ENCODE measurements at places on chromosomes 2 and 18. TPM values are rescaled to one million over a fixed set of nuclear protein-coding genes. Genes with fewer than 3 reads are reported as not detected.

Gene ORC4
- 33.9 TPM for total RNA-seq

Gene PLGLB1
- total RNA-seq, result 1.5 TPM

Gene RAD51AP2
- total RNA-seq, result not detected

Gene UGT1A5
- not detected for total RNA-seq

Gene UPP2
- total RNA-seq, result not detected

Gene CPO
- total RNA-seq, result not detected

Gene CCDC150
- 0.75 TPM for total RNA-seq

Gene CPS1
- total RNA-seq, result 0.67 TPM

Gene COL4A3
- total RNA-seq, result not detected

Gene M1AP
- not detected for total RNA-seq

GRCh38 chr18:52339891-52340371 lies at the start of gene DCC:
TSS of gene DCC (plus strand) at chr18:52340197. CDS start at chr18:52340788, 591 bp downstream.
- no peak for DNase-seq

- no peak for DNase-seq
Observed at GRCh38 chr2:76572981-76573380, 862.3 kb upstream of the GCFC2 start.

DNA sequence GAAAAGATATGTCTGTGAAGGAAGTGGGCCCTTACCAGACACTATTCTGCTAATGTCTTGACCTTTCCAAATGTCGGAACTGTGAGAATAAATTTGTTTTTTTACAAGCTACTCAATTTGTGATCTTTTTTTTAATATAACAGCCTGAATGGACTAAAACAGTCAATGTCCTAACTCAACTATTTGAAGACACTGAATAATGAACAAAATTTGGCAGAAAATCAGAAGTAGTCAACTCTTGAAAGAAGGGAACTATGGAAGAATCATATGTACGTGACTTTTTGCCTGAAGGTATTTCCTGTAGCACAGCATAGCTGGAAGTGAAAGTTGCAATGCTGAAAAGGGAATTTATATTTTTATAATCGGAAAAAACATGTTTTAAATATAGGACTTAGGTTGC lies 351.8 kb upstream of the TFPI start:
- no peak for DNase-seq

GRCh38 chr2:54429811-54430551 lies 26.1 kb upstream of the SPTBN1 start:
- no peak for DNase-seq

DNA sequence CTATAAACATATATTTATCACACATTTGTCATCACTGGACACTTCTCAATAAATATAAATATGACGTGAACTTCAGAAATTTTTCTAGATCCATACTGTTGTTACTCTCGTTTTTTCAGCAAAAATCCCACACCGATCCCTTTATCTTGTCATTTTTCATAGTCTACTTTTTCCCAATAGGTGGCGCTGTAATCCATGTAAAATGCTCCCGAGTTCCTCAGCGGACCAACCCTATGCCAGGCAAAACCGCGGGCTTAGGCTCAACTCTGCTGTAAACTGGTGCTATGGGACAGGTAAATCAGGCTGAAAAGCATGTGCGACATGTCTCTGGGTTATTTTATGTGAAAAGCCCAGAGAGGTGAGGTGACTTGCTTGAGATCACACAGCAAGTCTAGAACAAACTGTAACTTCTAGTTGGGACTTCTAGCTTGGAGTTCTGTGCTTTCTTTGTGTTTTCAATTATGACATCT lies 104.0 kb downstream of the COBLL1 start:
- DNase-seq, result peak; percentile 3

- no peak for DNase-seq
Observed at GRCh38 chr2:10575609-10576280, 114.0 kb downstream of the NOL10 start.

DNA sequence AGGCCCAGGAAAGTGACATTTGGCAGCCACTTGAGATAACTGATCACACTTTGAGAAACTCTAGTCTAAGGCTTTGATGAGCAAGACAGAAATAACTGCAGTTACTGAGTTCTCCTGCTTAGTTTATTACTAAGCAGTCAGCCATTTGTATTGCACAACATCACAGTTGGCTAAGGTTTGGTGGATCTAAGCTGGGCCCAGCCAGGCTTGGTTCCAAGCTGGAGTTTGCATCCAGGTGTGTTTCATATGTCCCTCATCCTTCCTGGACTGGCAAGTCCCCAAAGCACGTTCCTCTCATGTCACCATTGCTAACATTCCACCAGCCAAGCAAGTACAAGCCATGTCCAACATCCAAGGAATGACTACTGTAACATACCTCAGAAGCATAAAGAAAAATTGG lies 71.3 kb upstream of the ZNF532 start:
- DNase-seq, result no peak

- DNase-seq, result no peak
Observed at GRCh38 chr2:167748536-167748935, 498.9 kb downstream of the STK39 start.

- no peak for DNase-seq
Observed at GRCh38 chr18:9708057-9708433, at the start of gene RAB31. TSS of gene RAB31 (plus strand) at chr18:9708301. CDS start at chr18:9708406, 105 bp downstream.

DNA sequence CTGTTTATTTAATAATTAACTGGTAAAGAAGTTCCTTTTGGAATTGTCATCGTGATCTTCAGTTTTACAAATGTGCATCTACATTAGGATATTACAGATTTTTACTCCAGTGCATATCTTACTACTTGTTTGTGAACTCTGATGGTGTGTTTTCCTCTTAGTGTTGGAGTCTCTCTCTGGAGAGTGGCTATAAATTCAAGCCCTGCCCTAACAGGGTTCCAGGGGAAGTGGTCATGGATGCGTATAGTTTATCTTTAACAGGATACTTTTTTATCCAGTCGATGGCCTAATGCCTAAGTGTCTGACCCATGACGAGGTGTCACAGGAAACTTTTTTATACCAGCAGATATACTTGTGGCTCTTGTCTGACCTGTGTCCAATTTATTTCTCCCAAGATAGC lies 75.4 kb downstream of the CHN1 start:
- DNase-seq, result no peak

- DNase-seq, result no peak
Observed at GRCh38 chr2:178700136-178700535, 107.1 kb downstream of the TTN start.

- peak; percentile 2 for DNase-seq
Observed at GRCh38 chr2:144824306-144825080, 304.6 kb upstream of the ZEB2 start.

- no peak for DNase-seq
Observed at GRCh38 chr2:79235135-79235534, 75.6 kb upstream of the REG3A start.

DNA sequence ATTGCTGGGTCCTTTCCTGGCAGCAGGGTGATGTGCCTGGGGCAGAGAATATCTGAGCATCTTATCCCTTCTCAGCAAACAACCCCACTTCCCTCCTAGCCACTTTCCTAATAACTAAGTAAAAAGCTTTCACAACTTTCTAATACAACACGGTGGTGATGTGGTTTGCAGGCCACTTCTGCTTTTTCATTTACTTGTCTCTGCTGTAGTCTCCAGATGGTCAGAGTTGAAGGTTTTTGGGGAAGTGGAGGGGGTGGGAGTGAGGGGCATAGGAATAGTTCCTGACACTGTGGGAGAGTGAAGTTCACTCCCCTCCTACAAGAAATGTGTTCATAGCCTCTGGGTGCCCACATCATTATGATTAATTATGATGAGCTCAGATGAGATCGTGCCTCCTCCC lies 11.6 kb downstream of the OXER1 start:
- DNase-seq, result peak; percentile 39

DNA sequence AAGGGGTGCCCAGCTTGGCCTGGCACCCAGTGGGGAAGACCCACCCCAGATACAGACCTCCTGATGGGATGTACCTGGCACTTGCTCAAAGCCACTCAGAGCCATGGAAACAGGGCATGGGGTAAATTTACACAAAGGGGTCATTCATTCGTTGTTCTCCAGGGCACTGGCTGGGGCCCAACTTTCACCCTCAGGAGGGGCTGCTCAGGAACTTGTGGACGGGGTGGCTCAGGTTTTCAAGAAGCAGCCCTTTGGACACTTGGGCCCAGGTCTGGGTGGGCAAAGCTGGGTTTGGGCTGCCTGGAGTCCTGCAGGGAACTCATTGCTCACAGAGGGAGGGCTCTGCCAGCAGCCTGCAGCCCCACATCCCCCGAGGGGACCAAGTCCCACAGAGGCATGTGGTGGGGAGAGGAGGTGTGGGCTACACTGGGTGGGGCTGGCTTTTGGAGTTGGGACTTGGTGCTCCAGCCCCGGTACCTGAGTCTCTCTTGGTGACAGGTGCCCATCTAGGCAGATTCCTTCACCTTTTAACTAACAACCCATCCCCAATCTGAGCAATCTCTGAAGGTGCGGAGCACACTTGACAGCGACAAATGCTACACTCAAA lies 172.3 kb downstream of the CELF4 start:
- no peak for DNase-seq

DNA sequence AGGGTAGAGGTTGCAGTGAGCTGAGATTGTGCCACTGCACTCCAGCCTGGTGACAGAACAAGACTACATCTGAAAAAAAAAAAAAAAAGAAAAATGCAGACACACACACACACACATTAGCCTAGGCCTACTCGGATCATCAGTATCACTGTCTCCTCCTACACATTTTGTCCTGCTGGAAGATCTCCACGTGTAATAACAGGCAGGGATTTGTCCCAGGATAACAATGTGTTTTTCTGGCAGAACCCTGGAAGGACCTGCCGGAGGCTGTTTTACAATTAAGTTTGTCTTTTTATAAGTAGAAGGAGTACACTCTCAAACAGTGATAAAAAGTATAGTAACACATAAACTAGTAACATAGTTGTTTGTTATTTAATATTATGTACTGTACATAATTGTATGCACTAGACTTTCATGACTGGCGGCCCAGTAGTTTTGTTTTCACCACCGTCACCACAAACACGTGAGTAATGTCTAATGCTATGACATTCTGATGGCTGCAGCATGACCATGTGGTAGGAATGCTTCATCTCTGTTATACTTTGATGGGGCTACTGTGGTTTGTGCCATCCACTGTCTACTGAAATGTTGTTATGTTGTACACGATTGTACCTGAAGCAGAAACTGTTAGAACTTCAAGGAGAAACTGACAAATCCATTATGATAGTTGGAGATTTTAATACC lies 130.6 kb downstream of the ATP9B start:
- DNase-seq, result no peak

DNA sequence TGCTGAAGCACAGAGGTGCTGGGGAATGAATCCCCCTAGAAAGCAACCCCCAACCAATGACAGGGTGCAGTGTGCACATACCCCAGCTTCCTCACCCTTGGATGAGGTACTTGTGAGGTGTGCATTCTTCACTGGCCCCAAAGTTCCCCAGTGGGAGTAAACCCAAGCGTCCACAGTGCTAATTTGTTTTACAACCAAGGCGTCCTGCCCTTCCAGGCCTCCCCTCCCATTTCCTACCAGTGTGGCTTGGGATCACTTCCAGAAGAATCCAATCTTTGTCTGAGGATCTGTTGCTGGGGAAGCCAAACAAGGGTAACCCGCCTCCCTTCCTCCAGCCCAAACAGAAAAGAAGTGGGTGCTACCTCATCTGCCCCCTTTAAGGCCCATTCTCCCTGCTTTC lies 40.3 kb upstream of the TEX51 start:
- DNase-seq, result no peak

DNA sequence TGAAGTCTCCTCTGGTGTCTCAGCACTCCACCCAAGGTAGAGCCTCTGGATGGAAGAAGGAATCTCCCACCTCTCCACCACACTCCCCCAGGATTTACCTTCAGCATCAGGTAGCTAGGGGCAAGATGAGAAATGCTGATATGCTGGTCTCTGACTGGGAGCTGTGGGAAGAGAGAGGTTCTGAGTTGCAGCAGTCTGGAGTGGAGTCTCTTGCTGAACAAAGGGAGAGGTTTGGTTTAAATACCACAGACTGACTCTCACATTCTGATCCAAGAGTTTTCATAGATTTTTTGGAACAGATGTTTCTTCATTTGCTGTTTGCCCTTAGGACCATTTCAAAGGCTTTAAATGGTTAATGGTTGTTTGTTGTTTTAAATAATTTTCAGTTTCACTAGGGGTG lies 1.1 kb upstream of the CFLAR start:
- DNase-seq, result no peak
